ENCODE measurements at places on chromosomes 1 and 21.

DNA sequence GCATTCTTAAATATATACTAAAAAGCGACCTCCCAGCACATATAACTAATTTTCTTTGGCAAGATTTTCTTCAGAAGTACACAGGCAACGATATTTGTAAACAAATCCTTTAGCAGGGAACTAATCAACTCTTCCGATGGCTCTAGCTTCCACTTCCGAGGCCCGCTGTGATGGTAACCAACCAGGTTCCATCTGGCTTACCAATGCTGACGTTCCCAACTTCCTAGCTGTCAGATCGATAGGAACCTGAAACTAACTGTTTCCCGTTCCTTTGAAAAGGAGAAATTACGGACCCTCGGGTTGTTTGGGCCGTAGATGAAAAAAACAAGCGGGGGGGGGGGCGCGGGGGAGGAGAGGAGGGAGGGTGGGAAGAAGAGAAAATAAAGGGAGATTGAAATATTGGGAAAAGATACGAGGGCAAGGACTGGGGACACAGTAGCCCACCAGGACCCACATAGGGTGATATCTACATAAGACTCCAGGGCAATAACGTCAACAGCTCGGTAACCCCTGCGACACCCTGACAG, 513 bp downstream of the GTF2B start:
- peak; percentile 40 for DNase-seq

- DNase-seq = no peak
These were observed 21.5 kb downstream of the GJA5 start for GRCh38 chr1:147738739-147739476.

DNA sequence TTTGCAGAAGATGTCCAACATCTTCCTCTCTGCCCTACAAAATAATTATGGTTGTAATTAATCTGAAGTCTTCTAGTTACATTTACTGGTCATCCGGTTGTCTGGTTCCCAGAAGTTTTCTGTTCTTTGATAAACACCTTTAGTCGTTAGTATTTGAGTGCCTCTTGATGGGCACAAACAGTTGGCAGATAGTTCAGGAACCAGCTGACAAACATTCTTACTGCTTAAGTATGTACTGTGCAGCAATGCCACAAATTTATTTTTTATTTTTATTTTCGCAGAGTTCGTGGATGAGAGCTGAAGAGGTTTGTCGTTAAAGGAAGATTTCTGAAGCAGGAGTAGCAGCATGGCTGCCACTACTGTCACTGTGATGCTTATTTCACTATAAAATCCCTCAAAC, 84.7 kb downstream of the RABGAP1L start:
- no peak for DNase-seq

GRCh38 chr1:207279652-207280051, 41.8 kb upstream of the CD55 start:
- DNase-seq = no peak

DNA sequence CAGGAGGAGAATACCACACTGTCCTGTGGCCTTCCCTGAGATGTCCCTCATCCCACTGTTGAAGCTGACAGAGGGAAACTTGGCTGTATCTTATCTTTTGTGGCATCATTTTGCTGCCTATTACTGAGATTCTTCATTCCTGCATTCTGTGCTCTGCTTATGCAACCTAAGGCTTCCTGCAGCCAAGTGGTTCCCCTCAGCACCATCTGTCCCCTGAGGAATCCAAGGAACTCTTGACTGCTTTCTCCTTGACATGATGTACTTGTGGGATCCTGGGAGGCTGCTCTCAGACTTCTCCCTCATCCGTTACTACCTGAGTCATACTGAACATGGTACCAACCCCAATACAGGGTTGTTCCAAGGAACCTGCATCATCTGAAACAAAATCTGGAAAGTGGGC, 21.1 kb upstream of the RIMKLA start:
- no peak for DNase-seq

- no peak for DNase-seq
These were observed 59.3 kb upstream of the ID3 start for GRCh38 chr1:23618586-23619083.

DNA sequence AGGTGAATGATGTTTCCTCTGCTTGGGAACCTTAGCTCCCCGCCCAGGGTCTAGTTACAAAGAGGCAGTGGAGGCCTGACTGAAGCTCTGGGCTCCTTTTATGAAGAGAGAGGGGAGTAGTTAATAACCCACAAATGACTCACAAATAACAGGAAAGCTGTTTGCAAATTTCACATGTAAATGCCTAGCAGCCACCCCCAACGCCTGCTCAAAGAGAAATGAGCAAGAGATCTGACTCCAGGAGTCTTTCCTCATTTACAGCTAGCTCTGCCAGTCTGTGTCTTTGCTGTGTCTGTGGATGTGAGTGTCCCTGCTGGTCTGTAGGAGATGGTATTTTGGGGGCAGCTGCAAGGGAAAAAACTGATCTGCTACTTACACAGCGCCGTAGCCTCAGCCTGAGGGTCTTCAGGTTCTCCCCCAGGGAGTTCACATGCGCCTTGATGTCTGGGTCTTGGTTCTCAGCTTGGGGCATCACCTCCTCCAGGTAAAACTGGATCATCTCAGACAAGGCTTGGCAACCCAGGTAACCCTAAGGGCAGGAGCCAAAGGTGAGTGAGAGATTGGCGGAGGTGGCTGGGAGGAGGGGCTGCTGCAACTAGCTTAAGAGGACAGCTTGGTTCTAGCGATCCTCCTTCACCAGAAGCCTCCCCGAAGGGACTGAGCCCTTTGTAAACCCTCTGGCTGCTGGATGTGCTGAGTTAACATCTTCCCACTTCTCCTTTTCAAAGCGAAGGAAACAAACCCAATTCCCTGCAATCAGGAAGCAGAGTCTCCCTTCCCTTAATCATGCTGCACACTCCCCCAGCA, at the start of gene IL19:
Gene IL19, plus strand, starts transcription at position 243 of the 807 bp plus-strand sequence. CDS start 65,890 bp downstream, outside the sequence.
- DNase-seq = peak; percentile 41

- DNase-seq = peak; percentile 21
These were observed 179.8 kb upstream of the GALNT2 start for GRCh38 chr1:229887043-229887822.
